ENCODE measurements at places on chromosomes 2 and 18. TPM values are rescaled to one million over a fixed set of nuclear protein-coding genes. Genes with fewer than 3 reads are reported as not detected.

TYW5 gene
- total RNA-seq = 7.2 TPM

RAPGEF4 gene
- 1.2 TPM for total RNA-seq

KLF7 gene
- 6.7 TPM for total RNA-seq

FEV gene
- total RNA-seq = 0.63 TPM

IL36B gene
- not detected for total RNA-seq

NEDD4L gene
- 161 TPM for total RNA-seq

CNTNAP5 gene
- not detected for total RNA-seq

SCN3A gene
- 2.1 TPM for total RNA-seq

NETO1 gene
- total RNA-seq = not detected

GAL3ST2 gene
- 46.5 TPM for total RNA-seq

RGPD4 gene
- not detected for total RNA-seq

CRYGD gene
- total RNA-seq = not detected

HOXD4 gene
- 4.7 TPM for total RNA-seq

SERPINB7 gene
- total RNA-seq = not detected

VWA3B gene
- total RNA-seq = 2.8 TPM

CREB1 gene
- 65.0 TPM for total RNA-seq

RSAD2 gene
- total RNA-seq = 8.9 TPM

PREB gene
- 45.0 TPM for total RNA-seq

DSEL gene
- total RNA-seq = 1.0 TPM

TUBB8B gene
- total RNA-seq = 1.2 TPM

NTSR2 gene
- total RNA-seq = not detected

ALPP gene
- not detected for total RNA-seq

METTL21A gene
- total RNA-seq = 9.6 TPM

CTNNA2 gene
- total RNA-seq = 0.29 TPM

CACNB4 gene
- 1.4 TPM for total RNA-seq

LOXL3 gene
- 2.2 TPM for total RNA-seq

TMEM198 gene
- total RNA-seq = 2.7 TPM

PDE1A gene
- 1.1 TPM for total RNA-seq

HOXD8 gene
- total RNA-seq = 5.6 TPM

PRADC1 gene
- total RNA-seq = 30.4 TPM

SLC9A2 gene
- total RNA-seq = 67.1 TPM

MC4R gene
- not detected for total RNA-seq

SF3B1 gene
- 195 TPM for total RNA-seq

FAP gene
- total RNA-seq = 4.0 TPM

FOXI3 gene
- total RNA-seq = not detected

PSME4 gene
- total RNA-seq = 50.9 TPM

RFTN2 gene
- 5.5 TPM for total RNA-seq

DSG1 gene
- not detected for total RNA-seq

MYCN gene
- 1.1 TPM for total RNA-seq

C2orf66 gene
- not detected for total RNA-seq

ERFE gene
- total RNA-seq = 0.58 TPM

EML6 gene
- 3.4 TPM for total RNA-seq

FIGN gene
- total RNA-seq = 1.4 TPM

TMEM169 gene
- 0.39 TPM for total RNA-seq

ALPG gene
- 0.61 TPM for total RNA-seq

TMEM37 gene
- 100 TPM for total RNA-seq

TMEM178A gene
- 3.9 TPM for total RNA-seq

UNC80 gene
- total RNA-seq = 1.6 TPM

SULT1C2 gene
- not detected for total RNA-seq

UBE2E3 gene
- 52.8 TPM for total RNA-seq

CAPN13 gene
- total RNA-seq = 36.7 TPM

SLC30A3 gene
- 0.12 TPM for total RNA-seq

IFIH1 gene
- 18.3 TPM for total RNA-seq

CABYR gene
- total RNA-seq = 0.41 TPM

CCDC178 gene
- total RNA-seq = not detected

ERBB4 gene
- total RNA-seq = not detected

FAM161A gene
- 0.78 TPM for total RNA-seq
